Activated T-cell treated with anti-CD3 and anti-CD28 coated beads for 4 hours (primary cell): ENCODE measurements at places on chromosomes 5 and 9.

DNA sequence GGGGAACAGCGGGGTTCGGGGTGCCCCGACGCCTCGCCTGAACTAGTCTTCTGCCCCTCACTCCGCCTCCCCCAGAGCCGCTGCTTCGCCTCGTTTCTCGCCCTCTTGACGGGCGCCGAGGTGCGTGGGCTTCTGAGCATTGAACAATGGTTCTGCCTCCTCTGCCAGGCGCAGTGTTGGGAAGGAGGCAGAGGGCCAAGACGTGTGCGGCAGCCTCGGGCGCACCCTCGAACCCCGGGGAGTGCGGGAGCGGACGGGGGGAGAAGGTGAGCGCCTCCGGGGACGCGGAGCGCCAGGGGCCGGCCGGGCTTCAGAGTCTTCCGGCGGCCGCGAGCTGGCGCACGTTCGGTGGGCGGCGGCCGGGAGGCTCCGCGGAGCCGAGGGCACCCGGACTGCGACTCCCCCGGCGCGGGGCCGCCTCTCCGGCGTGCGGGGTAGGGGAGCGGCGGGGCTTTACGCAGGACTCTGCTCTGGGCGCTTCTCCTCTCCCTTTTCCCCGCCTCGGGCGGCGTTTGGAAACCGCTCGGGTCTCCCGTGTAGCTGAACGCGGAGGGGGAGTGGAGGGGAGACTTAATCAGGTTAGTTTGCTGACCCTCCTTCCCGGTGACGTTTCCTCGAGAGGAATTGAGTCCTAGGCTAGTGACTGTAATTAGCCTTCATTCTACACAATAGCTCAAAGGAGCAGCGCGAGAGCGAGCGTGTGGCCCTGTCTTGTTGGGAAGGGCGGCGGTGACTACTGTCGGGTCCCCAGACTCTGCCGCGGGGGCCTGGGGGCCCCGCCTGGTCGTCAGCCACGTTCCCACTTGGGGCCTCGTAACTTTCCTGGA lies 1.1 kb downstream of the VLDLR start:
- no peak for DNase-seq

- DNase-seq: no peak
Measured at GRCh38 chr5:129031886-129032683, 62.5 kb upstream of the ISOC1 start.

GRCh38 chr9:123096987-123097386 lies 63.5 kb downstream of the GPR21 start:
- no peak for DNase-seq

DNA sequence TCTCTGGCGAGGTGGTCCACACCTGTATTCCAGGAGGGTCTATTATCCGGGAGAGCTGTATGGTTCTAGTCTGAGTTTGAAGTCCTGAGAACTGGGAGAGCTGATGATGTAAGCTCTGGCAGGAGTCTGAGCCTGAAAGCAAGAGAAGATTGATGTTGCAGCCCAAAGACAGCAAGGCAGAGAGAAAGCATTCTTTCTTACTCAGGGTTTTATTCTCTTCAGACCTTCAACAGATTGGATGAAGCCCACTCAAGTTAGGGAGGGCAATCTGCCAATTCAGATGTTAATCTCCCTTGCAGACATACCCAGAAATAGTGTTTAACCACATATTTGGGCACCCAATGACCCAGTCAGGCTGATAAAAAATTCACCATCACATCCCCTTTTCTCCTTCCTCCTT lies 159.1 kb downstream of the CCDC171 start:
- DNase-seq: no peak

DNA sequence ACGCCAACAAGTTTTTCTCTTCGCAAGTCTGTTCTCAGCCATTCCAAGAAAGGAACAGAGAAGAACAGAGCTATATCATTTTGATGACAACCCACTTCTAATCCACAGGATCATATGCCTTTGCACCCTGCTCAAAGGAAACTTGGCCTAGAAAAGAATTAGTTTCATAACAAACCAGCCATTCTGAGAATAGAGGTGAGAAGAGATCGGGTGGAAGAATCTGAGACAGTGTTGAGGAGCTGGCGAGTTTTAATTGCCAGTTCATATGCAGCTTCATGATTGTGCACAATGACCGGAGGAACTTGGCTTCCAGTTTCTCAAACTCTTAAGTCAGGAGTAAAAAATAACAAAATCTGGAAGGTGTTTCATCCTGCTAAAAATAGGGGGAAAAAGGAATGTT lies 380.0 kb downstream of the NR2F1-AS1 start:
- DNase-seq: no peak

DNA sequence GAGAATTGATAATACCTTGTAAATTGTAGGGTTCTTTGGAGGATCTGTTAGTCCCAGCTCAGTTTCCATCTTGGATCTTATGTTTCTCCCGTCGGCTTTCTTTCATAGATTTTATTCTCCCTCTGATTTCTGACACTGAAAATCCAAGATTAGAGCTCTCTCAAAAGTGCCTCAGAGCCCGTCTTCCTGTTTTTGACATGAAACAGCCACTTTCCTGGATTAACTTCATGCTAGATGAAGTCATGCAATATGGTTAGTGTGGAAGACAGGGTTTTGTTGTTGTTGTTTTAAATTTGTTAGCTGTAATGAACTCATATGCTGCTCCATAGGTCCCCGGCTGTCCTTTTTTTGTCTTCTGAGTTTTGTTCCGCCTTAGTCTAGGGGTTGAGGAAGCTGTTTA lies 51.6 kb upstream of the ZFR start:
- DNase-seq: no peak

- DNase-seq: no peak
Measured at GRCh38 chr5:78273436-78273835, 21.1 kb downstream of the AP3B1 start.

- no peak for DNase-seq
Measured at GRCh38 chr9:34566322-34566721, 23.2 kb downstream of the CNTFR start.
